Suppressor macrophage (primary cell): ENCODE measurements at places on chromosomes 16 and 17.

- no peak for DNase-seq
Observed at GRCh38 chr16:64679976-64680690, 441.7 kb downstream of the CDH11 start.

GRCh38 chr16:57798953-57799599 is 3.2 kb downstream of the KIFC3 start:
- peak; percentile 35 for DNase-seq

- DNase-seq: no peak
Observed at GRCh38 chr16:65343556-65343955, 221.7 kb upstream of the CDH11 start.

- DNase-seq: no peak
Observed at GRCh38 chr16:48909231-48909630, 299.3 kb upstream of the N4BP1 start.

- peak; percentile 55 for DNase-seq
Observed at GRCh38 chr17:44324092-44324570, 492 bp downstream of the SLC25A39 start.

DNA sequence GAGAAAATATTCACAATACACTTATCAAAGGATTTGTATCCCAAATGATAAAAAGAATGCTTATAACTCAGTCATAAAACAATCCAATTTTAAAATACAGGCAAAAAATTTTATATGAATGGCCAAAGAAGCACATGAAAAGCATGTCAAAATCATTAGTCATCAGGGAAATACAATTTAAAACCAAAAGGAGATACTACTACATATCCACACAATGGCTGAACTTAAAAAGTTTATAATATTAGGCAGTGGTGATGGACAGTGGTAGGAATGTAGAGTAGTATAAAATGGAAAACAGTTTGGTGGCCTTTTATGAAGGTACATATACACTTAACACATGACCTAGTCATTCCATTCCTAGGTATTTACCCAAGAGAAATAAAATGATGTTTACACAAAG is 12.2 kb downstream of the CMC2 start:
- DNase-seq: no peak

- no peak for DNase-seq
Observed at GRCh38 chr16:407253-407652, 5.6 kb downstream of the DECR2 start.

DNA sequence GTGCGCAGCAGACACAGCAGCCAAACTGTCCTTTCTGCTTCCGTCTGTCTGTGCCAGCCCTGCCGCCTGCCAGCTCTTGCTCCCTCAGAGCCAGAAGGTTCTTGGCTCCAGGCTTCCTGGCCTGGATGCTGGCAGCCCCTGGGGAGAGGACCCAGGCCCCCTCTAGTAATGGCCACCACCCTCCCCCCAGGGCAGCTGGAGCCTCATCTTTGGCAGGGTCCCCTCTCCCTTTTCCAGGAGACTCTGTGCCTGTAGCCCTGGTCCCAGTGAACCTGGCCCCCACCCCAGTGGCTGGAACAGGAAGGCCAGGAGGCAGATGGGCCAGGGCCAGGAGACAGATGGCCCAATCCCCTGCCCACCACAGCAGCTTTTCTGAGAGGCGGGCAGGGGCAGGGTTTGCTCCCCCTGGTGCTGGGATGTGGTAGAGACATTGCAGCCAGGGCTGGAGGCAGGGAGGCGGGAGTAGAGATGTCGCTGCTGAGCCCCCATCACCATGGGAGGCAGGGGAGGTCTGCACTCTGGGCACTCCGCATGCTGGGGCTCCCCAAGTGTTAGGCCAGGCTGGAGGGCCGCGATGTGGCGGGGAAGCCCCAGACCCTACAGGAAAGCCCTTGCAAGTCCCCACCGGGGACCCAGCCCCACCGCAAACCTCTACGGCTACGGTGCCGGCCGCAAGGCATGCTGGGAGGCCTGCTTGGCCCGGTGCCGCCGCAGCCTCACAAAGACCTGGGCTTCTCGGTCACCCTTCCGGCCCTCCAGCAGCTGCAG is 16.7 kb downstream of the UNC13D start:
- DNase-seq: peak; percentile 62

GRCh38 chr16:75402159-75402820 is 31.0 kb downstream of the CFDP1 start:
- no peak for DNase-seq

DNA sequence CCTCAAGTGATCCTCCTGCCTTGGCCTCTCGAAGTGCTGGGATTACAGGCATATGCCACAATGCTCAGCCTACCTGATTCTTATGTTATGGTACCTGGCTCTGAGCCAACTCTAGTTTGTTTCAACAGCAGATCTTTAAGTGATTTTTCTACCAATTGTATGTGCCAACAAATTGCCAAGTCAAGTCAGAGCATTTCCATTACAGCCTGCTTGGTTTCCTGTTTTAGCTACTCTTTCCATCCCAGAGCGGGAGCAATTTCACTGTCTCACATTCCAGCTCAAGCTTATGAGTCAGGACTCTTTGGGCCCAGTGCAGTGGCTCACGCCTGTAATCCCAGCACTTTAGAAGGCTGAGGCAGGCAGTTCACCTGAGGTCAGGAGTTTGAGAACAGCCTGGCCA is 30.8 kb upstream of the RBBP6 start:
- DNase-seq: no peak

GRCh38 chr16:3935921-3936320 is 55.4 kb upstream of the CREBBP start:
- no peak for DNase-seq

DNA sequence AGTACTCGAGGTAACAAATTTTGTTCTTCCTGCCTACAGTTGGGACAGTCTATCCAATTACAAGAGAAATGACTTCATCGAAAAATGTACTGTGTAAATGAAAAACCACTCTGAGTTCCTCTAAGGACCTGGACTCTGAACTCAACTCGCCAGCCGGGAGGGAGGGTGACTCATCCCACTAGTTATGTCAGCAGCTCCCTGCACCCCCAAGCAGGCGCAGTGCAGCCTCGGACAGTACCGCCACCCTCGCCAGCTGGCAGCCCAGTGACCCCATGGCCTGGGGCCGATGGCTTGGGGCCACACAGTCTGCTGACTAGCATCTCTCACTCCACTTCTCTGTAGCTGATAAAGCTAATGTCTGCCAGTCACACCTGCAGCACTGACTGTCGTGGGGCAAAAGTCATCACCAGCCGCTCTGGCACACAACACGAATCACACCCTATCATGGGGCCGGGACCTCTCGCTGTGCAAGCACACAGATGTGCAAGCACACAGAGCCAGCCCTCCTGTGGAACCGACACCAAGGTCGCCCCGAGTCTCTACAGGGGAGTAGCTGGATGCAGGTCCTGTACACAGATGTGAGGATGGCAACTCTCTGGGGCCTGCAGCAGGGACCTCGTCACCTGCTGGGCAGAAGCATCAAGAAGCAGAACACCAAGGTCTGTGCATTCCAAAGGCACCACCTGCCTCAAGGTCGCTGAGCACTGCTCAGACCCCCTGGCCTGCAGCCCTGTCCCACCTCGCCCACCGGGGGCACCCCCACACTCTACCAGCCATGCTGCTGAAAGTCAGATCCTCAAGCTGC is 5.7 kb downstream of the CSNK1D start:
- peak; percentile 93 for DNase-seq

DNA sequence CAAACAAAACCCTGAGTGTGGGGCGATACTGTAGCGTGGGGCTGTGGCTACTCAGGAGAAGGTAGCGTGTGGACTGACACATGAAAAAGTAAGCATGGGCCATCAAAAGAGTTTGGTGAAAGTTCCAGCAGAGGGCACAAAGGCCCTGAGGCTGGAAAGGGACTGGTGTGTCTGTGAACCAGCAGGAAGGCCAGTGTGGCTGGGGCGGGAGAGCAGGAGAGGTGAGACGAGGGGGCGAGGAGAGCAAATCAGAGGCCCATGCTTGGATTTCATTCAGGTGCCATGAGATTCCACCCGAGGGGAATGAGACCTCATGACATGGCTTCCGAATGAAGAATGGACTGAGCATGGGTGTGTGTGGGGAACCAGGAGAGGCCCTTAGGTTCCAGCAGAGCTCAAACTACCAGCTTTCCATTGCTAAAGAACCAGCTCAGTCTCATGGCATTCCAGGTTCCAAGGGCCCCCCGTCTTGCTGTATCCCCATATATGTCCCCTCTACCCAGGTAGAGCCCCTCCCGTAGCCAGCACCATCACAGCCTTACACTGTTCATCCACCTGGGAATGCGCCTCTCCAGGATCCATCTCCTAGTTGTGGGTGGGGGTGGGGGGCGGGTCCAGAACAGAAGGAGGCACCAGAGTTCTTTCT is 31.1 kb downstream of the TRPV2 start:
- DNase-seq: no peak

- no peak for DNase-seq
Observed at GRCh38 chr17:37385474-37385990, 9.7 kb downstream of the C17orf78 start.

- no peak for DNase-seq
Observed at GRCh38 chr17:44209786-44210341, 9.6 kb downstream of the UBTF start.

DNA sequence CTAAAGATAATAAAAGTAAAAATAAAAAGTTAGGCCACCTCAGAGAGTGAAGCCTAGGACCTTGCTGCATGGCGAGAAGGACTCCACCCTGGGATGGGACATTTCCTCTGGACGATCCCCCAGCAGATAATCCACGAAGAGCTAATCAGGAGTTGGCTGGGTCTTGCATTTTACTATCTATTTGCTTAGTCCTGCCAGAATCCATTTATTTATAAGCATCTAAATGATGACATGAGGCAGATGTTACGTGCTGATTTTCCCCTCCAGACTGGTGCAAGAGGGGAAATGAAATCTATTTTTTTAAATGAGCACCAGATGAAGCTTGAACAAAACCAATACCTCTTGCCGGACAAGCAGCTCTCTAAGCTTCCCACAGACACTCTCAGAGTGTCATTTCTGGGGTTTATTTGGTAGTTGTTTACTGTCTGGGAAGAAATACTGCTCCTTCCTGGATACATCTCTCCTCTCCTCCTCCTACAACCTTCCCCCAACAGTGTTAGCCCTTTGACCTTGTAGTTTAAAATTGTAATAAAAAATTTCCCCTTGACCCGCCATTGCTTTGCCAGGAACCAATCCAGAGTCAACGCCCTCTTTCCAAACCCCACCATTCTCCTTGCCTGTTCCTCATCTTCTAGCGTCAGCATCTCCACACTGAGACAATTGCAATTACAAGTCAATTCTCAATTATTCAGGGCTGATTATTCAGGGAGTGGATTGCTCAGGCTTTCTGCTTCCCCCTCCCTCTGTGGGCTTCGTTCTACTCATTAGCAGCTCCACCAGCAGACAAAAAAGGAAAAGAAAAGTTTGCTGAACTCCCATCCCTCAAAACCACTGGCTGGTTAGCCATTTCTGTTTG is 63.0 kb downstream of the GSG1L start:
- no peak for DNase-seq

DNA sequence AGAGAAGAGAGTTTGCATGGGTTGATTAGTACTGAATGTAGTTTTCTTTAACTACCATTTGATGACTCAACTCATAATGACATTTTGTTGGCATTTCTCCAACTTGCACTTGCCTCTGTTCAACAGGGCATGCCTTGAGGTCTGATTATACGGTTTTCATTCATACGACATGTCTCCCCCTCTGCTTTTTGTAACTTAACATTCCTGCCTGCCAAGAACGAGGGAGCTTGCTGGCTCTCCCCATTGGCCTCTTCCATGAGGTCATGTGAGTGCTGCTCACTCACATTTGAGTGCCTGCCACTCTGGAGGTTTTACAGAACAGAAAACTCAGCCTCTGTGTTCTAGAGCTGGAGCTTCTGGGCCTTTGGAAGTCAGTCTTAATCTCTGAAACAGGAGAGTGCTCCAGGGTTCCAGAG is 19.7 kb downstream of the MAP2K6 start:
- peak; percentile 5 for DNase-seq

DNA sequence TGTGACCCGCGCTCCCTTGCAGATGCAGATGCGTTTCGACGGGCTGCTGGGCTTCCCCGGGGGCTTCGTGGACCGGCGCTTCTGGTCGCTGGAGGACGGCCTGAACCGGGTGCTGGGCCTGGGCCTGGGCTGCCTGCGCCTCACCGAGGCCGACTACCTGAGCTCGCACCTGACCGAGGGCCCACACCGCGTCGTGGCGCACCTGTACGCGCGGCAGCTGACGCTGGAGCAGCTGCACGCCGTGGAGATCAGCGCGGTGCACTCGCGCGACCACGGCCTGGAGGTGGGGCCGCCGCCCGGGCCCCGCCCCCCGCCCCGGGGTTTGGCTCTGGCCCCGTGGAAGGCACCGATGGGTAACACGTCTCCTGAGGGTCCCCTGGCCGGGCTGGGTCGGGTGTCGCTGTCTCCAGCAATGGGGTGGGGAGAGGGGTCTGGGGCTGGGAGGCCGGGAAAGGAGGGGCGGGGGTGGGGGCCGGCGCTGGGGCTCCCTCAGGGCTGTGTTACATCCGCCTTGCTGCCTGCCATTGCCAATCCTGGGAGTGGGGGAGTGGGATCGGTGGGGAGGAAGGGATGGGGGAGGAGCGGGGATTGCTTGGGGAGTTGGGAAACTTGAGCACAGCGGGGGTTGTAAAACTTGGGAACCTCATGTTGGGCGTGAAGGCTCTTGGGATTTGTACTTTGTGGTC is 737 bp downstream of the NUDT16L1 start:
- peak; percentile 63 for DNase-seq

- DNase-seq: peak; percentile 89
Observed at GRCh38 chr16:85611444-85612190, 1.5 kb upstream of the GSE1 start.

DNA sequence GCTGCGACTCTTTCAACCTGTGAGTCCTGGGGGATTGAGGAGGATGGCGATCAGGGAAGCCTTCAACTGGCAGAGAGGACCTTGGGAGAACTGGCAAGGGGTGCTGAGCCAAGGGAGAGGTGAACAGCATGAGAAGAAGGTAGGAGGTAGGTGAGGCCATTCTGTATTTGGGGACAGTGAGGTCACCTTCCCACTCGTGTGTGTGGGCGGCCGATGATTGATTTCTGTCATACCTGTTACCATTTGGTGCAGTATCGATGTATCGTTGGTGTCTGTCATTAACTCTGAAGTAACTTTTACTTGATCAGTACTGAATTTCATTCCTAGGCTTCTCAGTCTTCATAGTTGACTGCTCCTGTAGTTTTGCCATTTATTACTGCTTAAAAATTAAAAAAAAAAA is 3.8 kb downstream of the ARSG start:
- DNase-seq: no peak

DNA sequence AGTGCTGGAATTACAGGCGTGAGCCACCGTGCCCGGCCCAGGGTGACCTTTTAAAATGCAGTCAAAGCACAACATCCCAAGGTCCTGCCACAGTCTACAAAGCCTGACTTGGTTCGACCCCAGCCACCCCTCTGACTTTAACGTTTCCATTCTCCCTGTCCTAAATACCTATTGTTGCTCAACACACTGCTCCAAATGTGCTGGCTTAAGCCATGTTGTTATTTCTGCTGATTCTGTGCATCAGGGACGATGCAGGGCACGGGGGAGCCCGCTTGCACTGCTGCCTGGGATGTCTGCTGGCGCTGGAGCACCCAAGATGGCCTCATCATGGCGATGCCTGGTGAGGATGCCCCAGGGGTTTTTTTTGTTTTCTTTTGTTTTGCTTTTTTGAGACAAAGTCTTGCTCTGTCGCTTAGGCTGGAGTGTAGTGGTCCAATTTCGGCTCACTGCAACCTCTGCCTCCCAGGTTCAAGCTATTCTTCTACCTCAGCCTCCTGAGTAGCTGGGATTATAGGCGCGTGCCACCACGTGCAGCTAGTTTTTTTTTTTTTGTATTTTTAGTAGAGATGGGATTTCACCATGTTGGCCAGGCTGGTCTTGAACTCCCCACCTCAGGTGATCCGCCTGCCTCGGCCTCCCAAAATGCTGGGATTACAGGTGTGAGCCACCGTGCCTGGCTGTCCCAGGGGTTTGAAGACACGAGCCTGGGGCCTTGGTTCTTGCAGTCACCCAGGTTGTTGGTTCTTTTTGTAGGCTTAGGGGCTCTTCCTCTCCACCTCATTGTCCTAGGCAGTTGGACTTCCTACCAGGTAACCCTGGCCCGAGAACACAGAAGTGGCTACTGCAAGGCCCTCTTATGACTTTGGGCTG is 22.9 kb downstream of the TMC7 start:
- DNase-seq: no peak
